ENCODE measurements at places on chromosomes 13 and 19. TPM values are rescaled to one million over a fixed set of nuclear protein-coding genes. Genes with fewer than 3 reads are reported as not detected.

GRCh38 chr13:42377640-42378382, 105.9 kb downstream of the AKAP11 start:
- no peak overlapping the region for H3K4me3 ChIP-seq
- H3K27ac ChIP-seq, result no peak overlapping the region
- no peaks in the 10 kb centered on the region for H3K36me3 ChIP-seq

- peak overlapping the region; percentile 32 for H3K27ac ChIP-seq
- no peaks in the 10 kb centered on the region for H3K36me3 ChIP-seq
- H3K4me1 ChIP-seq, result peaks cover 6% of the 10 kb centered on the region
- DNase-seq, result no peak
- no peaks in the 10 kb centered on the region for H3K27me3 ChIP-seq
These were observed 71.3 kb downstream of the KLF12 start for GRCh38 chr13:74062933-74063332.

GRCh38 chr19:43872547-43873336, 45.6 kb downstream of the ZNF283 start:
- H3K4me3 ChIP-seq, result no peak overlapping the region
- H3K36me3 ChIP-seq, result peaks cover 2% of the 10 kb centered on the region
- no peak overlapping the region for H3K27ac ChIP-seq
- DNase-seq, result no peak
- no peaks in the 10 kb centered on the region for H3K27me3 ChIP-seq

- no peaks in the 10 kb centered on the region for H3K4me1 ChIP-seq
- DNase-seq, result peak; percentile 32
- no peaks in the 10 kb centered on the region for H3K36me3 ChIP-seq
- no peak within 1 kb of the TSS for H3K4me3 ChIP-seq
- no peak within 1 kb of the TSS for H3K27ac ChIP-seq
These were observed at the start of gene DENND1C for GRCh38 chr19:6481541-6482342. DENND1C (minus strand) TSS chr19:6481787; CDS start chr19:6481695, 92 bp downstream.

DNA sequence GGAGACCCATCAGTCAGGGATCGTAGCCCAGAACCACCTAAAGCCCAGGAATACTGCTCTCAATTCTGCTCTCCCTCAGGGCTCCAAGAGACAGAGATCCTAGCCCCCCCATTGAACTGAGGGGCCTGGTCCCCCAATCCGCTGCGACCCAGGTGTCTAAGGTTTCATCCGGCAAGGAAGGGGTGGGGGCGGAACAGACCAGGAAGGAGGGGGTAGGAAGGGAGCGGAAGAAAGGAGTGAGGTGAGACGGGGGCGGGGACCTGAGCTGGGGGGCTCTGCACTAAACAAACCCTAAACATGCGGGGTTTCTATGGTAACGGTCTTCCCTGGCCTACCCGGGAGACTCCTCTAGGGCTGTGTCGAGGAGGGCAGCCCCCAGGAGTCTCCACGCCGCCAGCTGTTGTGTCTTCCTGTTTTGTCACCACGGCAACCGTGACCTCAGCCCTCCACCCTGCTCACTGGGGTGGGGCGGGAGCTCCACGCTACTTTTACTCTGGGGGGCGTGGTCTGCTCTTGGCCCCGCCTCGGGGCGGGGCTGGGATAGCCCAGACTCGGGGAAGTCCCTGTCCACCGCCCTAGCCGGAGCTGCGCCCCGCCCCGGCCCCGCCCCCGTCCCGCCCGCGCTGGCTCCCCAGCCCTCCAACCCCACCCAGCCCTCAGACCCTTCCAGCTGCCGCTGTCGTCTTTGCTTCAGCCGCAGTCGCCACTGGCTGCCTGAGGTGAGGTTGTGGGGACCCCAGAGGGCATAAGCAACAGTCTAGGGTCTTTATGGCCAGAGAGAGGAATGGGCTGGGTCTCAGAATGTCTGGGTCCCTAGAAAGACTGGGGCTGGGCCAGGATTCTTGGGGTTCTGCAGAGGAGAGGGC, at the start of gene MYADM:
TSS of gene MYADM (plus strand) at position 659 of the 866 bp plus-strand sequence. CDS start 5,647 bp downstream, outside the sequence.
- no peaks in the 10 kb centered on the region for H3K4me1 ChIP-seq
- peak within 1 kb of the TSS; percentile 69 for H3K4me3 ChIP-seq
- H3K27ac ChIP-seq, result peak within 1 kb of the TSS; percentile 83
- H3K27me3 ChIP-seq, result no peaks in the 10 kb centered on the region
- H3K36me3 ChIP-seq, result no peaks in the 10 kb centered on the region

GRCh38 chr13:57932061-57932460, 300.5 kb downstream of the PCDH17 start:
- H3K27ac ChIP-seq, result no peak overlapping the region
- H3K36me3 ChIP-seq, result no peaks in the 10 kb centered on the region
- no peaks in the 10 kb centered on the region for H3K4me1 ChIP-seq
- no peak overlapping the region for H3K4me3 ChIP-seq
- H3K27me3 ChIP-seq, result no peaks in the 10 kb centered on the region
- no peak for DNase-seq

GRCh38 chr13:98877936-98878335, 99.9 kb downstream of the DOCK9 start:
- DNase-seq, result no peak
- H3K4me1 ChIP-seq, result no peaks in the 10 kb centered on the region
- no peaks in the 10 kb centered on the region for H3K27me3 ChIP-seq
- peaks cover 29% of the 10 kb centered on the region for H3K36me3 ChIP-seq

DNA sequence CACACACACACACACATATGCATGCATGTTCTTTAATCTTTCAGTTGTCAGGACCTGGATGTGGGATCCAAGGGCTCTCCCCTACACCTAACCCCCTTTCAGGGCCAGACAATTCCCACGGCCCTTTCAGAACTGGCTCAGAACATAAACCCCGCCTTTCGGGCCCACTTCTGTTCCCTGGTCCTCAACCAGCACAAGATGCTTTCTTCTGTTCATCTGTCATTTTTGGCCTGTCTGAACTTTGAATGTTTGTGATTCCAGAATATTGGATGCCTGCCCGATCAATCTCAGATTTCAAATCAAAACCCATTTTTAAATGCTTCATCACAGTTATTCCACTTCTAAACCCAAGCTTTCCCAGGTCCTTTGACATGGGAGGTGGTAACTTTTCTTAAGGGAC, 167.3 kb downstream of the USP12 start:
- no peak overlapping the region for H3K27ac ChIP-seq
- H3K27me3 ChIP-seq, result no peaks in the 10 kb centered on the region
- DNase-seq, result no peak
- H3K4me1 ChIP-seq, result peaks cover 5% of the 10 kb centered on the region
- H3K36me3 ChIP-seq, result no peaks in the 10 kb centered on the region

The LILRB5 gene
- 1.1 TPM for polyA plus RNA-seq

The CALR3 gene
- not detected for polyA plus RNA-seq

The PEAK3 gene
- polyA plus RNA-seq, result not detected
